GM23338 (cell line): ENCODE measurements at places on chromosomes 3 and 15.
A peak's percentile ranks its signal among the peaks of the same experiment; 100 is the strongest.

DNA sequence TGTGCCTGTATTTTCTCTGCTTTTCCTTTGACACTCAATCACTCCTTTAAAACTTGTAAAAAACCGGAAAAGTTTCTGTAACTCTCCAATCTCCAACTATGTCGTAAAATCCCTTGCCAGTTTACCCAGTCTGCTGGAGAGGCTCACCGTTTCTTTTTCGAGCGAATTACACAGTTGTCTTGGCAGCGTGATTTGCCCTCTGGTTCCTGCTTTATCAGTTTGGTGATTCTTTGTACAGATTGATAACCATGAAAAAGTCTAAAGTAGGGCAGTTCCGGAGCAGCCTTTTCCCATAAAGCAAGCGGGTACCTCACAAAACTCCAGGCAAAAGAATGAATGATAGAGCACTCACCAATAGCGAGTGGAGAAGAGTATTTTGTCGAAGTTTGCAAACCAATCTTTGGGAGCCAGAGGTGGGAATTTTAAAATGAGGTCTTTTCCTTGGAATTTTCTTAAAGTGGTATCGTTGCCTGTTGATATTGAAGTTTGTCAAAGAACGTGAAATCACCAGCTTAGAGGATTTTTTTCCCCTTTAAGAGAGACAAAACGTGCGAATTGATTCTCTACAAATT lies at the start of gene TTC23:
TSS of gene TTC23 (minus strand) at position 312 of the 572 bp plus-strand sequence. CDS start 20,869 bp downstream, outside the sequence.
- peak; percentile 76 for DNase-seq

DNA sequence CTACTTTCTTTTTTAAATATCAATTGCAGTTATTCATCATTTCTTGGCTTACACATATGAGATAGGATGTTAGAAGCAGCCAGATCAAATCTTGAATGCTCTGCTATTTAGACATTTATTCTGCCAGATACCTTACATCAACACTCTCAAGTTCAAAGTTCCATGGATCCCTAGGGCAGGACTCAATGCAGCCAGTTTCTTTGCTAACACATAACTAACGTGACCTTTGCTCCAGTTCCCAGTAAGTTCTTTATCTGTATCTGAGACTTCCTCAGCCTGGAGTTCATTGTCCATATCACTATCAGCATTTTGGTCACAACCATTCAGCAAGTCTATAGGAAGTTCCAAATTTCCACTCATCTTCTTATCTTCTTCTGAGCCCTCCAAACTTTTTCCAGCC lies 939.9 kb downstream of the VGLL3 start:
- no peak for DNase-seq

- no peak for DNase-seq
These were observed 46.2 kb downstream of the SLC25A26 start for GRCh38 chr3:66267031-66267430.

GRCh38 chr3:15805756-15806266 lies 8.0 kb upstream of the ANKRD28 start:
- no peak for DNase-seq

DNA sequence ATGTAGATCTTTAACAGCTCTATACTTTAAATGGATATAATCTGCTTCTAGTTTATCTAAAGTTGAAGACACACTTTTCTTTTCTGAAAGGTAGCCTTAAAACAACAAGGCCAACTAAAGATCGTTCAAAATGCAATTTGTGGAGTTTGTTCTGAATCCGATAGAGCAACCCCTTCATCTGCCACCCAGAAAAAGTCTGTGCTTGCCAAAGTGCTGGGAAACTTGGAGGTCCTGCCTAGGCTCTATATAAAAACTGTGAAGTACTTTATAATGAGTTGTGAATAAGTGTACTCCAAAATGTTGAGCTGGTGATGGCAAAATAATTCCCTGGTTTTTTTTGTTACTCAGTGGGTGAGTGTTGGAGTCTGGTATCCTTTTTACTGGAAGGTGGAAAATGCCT lies 12.5 kb downstream of the GLDN start:
- DNase-seq = no peak

DNA sequence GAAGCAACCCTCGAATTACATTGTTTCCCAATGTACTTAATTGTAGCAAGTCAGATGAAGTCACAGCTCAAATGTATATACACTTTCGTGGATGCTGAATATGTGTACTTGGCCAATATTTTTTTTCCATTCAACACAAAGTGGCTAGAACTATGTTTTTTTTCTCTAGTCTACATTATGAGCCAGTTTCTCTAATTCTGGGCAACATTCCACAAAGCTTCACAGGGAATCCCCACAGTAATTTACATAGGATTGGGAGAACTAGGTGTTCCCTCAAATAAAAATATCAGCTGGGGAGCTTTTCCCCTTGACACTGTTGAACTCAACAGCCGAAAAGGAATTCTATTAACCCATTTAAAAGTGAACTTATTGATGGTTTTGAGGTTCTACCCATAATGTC lies 493.1 kb downstream of the MECOM start:
- DNase-seq = no peak
